Dermis microvascular lymphatic vessel endothelial cell (primary cell): ENCODE measurements at places on chromosomes 1 and 21. TPM values are rescaled to one million over a fixed set of nuclear protein-coding genes. Genes with fewer than 3 reads are reported as not detected.
A peak's percentile ranks its signal among the peaks of the same experiment; 100 is the strongest.

OR2L2 gene
- not detected in 2 replicates for total RNA-seq

U2AF1 gene
- total RNA-seq = 22.0 and 23.1 TPM in 2 replicates

PALMD gene
- 10.9 and 22.0 TPM in 2 replicates for total RNA-seq

CHRM3 gene
- 0.26 and 1.8 TPM in 2 replicates for total RNA-seq

FCRL1 gene
- not detected in 2 replicates for total RNA-seq

DNA sequence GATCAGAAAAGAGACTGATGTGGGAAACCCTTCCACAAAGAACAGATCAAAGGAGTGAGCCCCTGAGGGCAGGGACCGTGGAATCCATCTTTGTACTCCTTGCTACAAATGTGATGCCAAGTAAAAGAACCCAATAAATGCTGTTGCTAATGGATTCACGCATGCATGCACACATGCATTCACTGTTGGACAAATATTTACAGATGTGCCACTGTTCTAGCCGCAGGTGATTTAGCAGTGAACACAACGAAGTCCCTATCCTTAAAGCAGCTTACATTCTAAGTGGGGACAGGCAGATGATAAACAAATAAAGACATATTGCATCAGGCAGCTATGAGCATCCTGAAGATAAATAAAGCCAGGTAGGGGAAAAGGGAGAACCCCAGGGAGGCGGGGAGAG, 67.8 kb downstream of the ITPKB start:
- DNase-seq = no peak

GRCh38 chr21:46009951-46010705, 28.6 kb downstream of the COL6A1 start:
- DNase-seq = no peak

- no peak for DNase-seq
These were observed 69.7 kb downstream of the ST6GALNAC3 start for GRCh38 chr1:76144247-76144646.

- no peak for DNase-seq
These were observed 315.4 kb downstream of the MATN1 start for GRCh38 chr1:30407865-30408580.

- no peak for DNase-seq
These were observed 76.7 kb downstream of the SSBP3 start for GRCh38 chr1:54329312-54330003.

DNA sequence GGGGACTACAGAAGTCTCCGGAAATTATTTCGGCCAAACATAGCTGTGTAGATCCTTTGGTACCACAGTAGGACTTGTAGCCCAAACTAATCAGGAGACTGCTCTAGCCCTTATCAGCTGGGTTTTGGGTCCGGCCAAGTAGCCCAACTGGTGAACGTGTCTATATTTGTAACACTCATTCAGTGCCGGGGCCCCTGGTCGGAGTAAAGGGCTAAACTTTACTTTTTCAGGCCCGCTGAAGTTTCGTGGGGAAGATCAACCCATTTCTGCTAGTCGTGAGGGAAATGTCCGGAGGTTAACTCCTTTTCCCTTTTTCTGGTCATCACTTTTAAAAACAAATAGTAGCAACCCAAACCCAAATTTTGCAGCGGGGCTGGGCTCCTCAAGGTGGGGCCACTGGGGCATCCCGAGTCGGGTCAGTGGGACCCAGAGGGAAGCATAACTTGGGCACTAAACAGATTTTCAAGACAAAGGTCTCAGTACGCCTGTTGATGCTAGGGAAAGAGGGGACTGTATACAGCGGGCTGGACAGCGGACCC, 1.7 kb downstream of the LHX9 start:
- DNase-seq = no peak

DNA sequence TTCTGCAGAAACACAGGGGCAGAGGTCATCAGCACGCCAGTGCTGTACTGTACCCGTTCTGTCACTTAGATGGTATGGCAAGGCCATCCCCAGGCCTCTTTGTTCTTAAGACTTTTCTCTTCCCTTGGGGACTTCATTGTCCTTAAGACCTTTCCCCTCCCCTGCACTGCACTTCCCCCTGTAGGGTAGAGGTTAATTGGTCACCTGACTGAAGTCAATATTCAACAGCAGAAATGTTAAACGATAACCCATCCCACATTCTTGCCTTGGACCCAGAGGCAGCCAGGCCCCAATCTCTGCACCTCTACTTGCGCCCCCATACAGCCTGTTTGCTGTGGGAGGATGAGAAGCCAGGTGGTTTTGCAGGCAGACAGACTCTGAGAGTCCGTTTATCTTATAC, 10.2 kb downstream of the PHGDH start:
- DNase-seq = no peak

- DNase-seq = no peak
These were observed 8.6 kb downstream of the NECTIN4 start for GRCh38 chr1:161080441-161081405.

DNA sequence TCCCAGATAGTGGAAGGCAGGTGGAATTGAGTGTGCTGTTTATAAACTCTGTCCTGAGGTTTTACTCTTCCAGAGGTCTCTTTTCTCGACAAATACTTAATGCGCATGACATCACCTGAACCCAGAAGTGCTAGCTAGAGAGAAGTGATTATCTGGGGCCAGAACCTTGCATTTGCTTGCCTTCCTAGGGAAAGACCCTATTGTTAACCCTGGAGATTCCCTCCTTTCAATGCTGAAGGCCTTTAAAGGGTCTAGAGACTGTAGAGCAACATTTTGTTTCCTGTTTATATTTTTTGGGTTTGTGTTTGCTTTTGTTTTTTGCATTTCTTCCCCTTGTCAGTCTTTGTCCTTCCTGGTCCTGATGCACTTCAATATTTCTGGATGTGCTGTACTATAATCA, 36.2 kb downstream of the ATP2B4 start:
- no peak for DNase-seq

DNA sequence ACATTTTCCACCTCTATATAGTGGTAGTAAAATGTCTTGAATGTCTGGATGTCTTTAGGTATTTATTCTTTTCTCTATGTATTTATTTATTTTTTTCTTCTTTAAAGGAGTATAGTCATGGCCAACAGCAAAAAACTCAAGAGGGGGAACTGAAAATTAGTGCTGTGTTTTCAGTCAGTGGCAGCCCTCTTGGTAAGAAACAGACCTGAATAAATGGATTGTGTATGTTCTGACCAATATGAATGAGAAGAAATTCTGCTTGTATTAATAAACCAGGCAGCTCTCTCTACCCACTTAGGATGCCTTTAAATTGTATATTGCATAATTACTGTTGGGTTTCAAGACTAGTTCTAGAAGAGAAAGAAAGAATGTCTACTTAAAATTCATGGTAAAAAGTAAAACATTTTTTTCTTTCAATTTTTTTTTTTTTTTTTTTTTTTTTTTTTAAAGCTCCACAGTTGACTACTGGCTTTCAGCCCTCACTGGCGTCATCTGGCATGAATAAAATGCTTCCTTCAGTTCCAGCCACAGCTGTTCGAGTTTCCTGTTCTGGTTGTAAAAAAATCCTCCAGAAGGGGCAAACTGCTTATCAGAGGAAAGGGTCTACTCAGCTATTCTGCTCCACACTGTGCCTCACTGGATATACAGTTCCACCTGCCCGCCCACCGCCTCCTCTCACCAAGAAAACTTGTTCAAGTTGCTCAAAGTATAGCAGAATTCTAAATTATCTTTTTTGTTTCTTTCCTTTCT, 101.6 kb downstream of the ZMYM4 start:
- peak; percentile 95 for DNase-seq

DNA sequence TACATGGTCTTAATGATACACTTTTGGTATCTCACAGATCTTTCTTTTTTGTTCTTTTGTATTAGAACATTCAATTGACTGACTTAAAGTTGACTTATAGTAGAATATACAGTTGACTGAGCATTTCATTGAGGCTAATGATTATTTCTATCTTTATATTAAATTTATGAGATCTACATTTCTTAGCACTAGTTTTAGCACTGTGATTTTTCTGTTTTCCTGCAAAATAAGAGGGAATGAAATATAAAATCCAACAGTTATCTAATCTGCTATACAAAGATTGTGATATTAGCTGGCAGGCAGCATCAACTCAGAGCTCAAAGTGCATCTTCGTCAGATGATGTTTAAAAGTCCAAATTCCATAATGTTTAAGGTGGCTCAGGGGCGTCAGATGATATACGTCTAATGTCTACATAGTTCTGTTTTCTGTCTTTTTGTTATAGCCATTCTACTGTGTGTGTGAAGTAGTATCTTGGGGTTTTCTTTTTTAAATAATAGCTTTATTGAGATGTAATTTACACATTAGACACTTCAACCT, 85.4 kb downstream of the ATG4C start:
- DNase-seq = no peak

GRCh38 chr1:86913399-86913895, 479 bp downstream of the SELENOF start:
- no peak for DNase-seq

DNA sequence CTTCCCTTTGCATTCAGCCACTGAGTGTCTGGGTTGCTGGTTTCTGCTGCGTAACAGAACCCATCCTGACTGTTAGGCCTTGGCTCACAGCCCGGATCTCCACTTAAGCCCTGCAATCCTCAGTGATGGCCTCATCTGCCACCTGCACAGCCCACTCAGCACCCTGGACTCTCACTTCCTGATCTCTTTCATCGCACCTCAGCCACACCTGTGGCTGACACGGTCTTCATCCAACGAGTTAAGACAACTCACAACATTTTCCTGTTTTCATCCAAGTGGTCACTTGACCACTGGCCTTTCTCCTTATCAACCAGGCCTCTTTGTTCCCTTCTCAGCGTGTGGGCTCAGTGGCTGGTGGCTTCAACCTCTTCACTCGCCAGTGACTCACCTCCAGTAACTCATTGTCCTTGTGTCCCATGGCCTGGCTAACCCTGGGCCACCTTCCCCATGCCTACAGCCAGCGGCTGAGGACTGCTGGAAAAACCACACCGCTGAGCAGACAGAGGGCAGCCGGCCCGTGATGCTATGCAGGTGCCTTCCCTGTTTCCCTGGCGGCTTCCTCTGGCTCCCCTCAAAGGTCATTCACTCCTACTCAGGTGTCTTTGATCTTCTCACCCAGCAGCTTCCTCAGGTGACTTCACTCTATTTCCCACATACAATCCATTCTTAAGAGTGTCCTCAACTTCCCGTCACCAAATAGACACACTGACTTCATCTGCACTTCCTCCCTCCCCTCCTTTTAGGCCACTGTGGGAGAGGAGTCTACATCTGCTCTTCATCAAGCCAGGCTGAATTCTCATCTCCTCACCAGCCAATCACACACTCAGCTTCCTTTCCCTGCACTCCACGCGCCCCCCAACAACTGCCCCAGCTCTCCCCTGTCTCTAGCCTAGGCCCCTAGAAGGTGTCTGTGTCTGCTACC, 19.9 kb upstream of the EDN2 start:
- no peak for DNase-seq

DNA sequence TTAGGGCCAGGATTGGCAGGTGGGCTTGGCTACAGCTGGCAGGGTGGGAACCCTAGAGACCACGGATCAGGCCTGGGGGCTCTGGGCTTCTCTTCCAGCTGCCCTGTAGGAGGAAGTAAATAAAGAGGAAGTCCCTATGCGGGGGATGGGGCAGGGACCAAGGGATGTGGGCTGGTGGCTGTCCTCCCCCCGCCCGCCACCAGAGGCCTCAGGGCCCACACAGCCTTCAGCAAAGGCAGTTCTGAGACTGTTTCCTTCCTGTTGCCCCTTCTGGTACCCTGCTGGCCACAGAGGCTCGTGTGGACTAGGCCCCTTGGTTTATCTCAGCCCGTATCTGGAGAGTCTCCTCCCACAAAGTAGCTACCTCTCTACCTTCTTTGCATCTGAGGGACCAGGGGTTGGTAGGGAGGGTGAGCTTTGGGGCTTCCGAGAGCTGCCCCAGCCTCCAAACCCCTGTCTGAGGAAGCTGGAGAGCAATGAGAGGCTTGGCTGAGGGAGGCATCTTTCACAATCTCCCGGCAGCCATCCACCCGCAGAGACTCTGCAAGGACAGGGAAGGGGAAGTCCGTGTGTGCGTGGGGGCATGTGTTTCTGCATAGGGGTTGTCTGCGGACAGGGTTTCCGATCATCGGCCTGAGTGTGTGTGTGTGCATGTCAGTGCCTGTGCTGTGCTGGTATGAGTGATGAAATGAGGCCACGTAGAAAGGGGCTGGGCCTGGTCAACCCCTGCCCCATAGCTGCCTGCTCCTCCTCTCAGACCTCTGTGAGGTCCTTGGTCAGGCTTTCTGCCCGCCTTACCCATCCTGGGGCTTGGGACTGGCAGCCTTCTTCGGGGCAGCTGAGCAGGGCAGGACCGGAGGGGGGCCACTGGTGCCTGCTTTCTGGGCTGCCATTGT, 12.5 kb downstream of the RPS6KA1 start:
- no peak for DNase-seq

GRCh38 chr1:59396387-59396786, 99.5 kb downstream of the FGGY start:
- no peak for DNase-seq

- no peak for DNase-seq
These were observed 7.3 kb downstream of the RGS16 start for GRCh38 chr1:182596934-182597333.

DNA sequence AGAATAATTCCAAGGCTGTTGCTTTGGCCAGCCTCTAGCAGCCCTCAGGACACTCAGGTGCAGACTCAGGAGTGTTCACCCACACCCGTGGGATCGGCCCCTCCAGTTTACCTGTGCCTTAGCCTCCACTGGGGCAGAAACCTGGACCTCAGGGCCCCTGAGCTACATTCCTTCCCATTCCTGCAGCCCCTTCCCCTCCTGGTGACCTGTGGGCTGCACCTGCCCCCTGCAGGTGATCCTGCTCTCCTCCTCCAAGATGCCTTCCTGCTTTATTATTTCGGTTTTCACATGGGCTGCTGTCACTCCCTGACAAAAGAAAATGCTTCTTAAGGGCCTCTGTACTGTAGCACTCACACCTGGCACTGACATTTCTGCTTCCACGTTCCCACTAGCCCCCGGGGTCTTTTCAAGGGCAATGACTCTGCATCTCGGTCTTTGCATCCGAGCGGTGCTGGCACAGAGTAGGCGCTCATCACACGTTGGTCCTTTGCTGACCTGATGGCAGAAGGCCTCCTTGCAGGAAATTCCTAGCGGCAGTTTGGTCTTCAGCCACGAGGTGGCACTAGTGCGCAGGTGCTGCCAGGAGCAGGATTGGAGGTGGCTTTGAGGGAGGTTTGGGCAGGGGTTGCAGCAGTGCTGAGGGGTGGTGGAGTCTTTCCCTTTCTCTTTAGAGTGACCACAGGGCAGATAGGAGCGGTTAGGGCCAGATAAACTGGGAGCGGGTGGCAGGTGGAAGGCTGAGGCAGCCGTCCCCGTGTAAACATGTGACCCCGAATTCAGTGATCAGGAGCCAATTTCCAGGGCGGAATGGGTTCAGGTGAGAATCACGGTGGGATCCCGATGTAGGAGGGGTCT, 25.3 kb upstream of the ETV3 start:
- DNase-seq = no peak

DNA sequence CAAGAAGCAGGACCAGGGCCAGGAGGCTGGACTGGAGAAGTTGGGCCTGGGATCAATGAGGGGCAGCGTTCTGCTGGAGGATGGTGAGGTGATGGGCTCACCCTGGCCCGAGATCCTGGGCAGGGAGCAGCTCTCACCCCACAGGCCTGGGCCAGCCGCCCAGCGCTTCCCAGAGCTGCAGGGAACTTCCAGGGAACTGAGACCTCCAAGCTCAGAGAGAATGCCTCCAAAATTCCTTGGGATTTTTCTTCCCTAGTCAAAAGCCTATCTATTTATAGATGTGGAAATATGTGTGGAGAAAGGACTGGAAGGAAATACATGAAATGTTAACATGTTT, 121.2 kb downstream of the SPSB1 start:
- DNase-seq = no peak
